HS-5 (cell line): ENCODE measurements at places on chromosomes 4 and X.

- no peak for DNase-seq
Measured at GRCh38 chr4:38001927-38002326, 41.7 kb downstream of the PTTG2 start.

- no peak for DNase-seq
Measured at GRCh38 chr4:75004755-75005668, 72.1 kb downstream of the PARM1 start.

DNA sequence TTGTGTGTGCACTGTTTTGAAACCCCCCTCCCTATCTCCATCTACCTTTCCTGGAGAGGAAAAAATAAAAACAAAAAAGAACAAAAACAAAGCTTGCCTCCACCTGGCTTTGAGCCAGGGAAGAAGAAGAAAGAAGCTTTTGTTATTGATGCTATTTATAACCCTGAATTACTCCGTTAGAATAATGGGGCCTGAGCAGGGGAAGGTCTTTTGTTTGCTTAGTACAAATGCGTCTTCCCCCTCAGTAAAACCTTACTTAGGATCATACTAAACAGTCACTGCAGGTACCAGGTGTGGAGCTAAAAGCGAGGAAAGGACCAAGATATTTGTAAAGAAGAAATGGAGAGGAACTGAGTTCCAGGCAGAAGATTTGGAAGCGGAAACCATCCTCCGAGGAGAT is 352.1 kb downstream of the KCNIP4 start:
- no peak for DNase-seq

DNA sequence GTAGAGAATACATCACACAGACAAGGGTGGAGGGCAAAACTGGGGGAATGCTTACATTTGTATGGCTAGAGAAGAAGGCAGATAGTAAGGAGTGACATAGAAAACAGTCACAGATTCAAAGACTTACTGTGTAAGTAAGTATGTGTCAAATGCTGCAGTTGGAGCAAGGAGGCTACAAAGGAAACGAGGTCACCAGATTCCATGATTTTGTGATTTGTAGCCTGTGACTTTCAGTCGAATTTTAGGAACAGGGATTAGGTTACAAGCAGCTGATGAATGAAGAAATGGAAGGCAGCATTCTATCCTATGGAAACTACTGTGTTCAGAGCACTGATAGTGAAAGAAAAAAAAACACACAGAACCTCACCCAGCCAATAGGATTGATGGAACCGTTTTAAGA is 407.9 kb downstream of the IL15 start:
- no peak for DNase-seq
